ENCODE measurements at places on chromosomes 11 and 22.

DNA sequence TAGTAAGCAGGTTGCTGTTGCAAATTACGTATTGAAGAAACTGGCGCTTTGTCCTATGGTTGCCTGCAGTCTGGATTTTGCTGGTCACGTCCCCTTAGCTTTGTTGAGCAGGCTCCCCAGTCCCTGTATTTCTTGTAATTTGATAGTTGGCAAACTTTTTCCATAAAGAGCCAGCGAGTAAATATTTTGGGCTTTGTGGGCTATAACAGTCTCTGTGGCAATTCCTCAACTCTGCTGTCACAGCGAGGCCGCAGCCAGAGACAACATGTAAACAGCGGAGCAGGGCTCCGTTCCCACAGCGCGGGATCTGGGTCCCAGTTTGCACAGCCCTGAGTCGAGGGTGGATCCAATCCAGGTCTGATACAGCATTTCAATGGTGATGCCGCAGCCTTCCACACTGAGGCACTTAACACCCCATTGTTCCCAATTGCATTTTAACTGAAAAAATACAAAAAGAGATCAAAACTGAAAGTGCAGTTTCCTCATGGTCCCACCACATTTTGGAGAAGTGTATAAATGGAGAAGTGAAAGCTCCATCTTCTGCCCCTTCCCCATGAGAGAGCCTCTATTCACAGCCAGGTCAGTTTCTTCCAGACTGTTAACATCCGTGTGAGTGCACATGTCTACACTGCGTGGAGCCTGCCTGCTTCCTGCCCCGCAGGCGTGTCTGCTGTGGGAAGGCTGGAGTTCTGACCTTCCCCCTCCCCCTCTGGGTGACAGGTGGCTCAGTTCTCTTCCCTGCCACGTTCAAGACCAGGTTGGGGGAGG lies 89.1 kb downstream of the RPS6KA4 start:
- H3K27ac ChIP-seq, result no peak overlapping the region
- DNase-seq, result no peak

- no peak for DNase-seq
- H3K27me3 ChIP-seq, result no peaks in the 10 kb centered on the region
- peaks cover 27% of the 10 kb centered on the region for H3K4me1 ChIP-seq
- H3K27ac ChIP-seq, result no peak overlapping the region
- H3K36me3 ChIP-seq, result no peaks in the 10 kb centered on the region
Measured at GRCh38 chr11:102617466-102618008, 7.6 kb downstream of the MMP20 start.

DNA sequence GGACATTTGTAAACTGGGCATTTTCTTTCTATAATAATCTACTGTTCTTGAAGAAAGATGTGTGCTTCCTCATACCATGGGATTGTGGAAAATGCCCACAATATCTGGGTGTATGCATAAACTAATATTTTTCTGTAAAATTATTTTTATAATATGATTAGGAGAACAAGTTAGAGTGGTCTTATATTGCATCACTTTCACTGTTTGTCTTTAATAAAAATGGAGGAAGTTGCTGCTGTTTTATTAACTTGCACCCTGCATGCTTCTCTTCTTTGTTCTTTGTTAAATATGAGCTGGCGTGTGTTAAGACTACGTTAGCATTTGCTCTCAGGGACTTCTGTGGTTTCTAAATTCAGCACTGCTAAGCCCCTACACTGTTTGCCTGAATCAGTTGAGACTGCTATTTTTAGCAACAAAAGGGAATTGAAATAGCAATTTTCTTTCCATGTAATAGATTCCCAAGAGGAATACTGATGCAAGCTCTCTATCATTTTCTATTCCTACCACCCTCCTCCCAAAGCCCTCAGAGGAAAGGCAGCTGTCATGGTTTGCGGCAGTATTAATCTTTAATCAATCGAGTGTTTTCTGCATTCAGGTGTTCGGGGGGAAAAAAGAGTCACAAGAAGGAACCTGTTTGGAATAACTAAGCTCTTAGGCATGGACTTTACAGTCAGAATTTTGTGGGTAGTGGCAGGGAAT lies 56.1 kb downstream of the HSD17B12 start:
- no peaks in the 10 kb centered on the region for H3K27me3 ChIP-seq
- no peak overlapping the region for H3K27ac ChIP-seq
- H3K36me3 ChIP-seq, result peaks cover 6% of the 10 kb centered on the region
- no peak overlapping the region for H3K4me3 ChIP-seq
- no peaks in the 10 kb centered on the region for H3K4me1 ChIP-seq

- no peak overlapping the region for H3K4me3 ChIP-seq
- no peaks in the 10 kb centered on the region for H3K27me3 ChIP-seq
- DNase-seq, result no peak
- H3K27ac ChIP-seq, result no peak overlapping the region
- peaks cover 26% of the 10 kb centered on the region for H3K4me1 ChIP-seq
Measured at GRCh38 chr11:74139151-74139918, 31.5 kb downstream of the C2CD3 start.

DNA sequence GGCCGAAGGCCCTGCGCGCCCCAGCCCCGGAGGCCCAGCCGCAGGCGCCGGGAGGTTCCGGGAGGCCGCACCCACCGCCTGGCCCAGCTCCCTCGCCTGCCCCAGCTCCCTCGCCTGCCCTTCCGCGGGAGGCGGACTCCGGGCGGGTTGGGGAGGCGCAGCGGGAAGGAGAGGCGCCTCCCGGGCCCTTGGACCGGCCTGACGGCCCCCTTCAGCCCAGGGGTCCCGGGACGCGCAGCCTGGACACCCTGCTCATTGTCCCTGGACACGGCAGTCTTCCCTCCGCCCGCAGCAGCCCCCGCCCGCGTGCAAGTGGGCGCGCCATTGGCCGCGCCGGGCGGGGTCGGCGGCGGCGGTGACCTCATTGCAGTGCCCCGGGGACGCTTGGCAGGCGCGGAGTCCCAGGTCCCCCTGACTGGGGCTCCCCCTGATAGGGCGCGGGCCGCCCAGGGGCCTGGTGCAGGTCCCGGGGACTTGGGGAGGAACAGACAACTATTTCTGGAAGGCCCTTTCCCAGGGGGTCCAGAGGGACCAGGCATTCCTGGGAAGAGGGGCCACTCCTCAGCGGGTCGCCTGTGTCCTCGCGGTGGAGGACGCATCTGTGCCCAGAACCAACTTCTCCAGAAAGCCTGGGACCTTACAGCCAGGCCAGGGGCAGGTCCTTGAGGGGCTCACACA lies 501 bp downstream of the CD151 start:
- H3K4me1 ChIP-seq, result peaks cover 47% of the 10 kb centered on the region
- peak overlapping the region; percentile 67 for H3K4me3 ChIP-seq
- H3K27ac ChIP-seq, result peak overlapping the region; percentile 79
- DNase-seq, result peak; percentile 63
- H3K27me3 ChIP-seq, result no peaks in the 10 kb centered on the region
- peaks cover 22% of the 10 kb centered on the region for H3K36me3 ChIP-seq
